COLO829 (cell line): ENCODE measurements at places on chromosomes 4 and X.

DNA sequence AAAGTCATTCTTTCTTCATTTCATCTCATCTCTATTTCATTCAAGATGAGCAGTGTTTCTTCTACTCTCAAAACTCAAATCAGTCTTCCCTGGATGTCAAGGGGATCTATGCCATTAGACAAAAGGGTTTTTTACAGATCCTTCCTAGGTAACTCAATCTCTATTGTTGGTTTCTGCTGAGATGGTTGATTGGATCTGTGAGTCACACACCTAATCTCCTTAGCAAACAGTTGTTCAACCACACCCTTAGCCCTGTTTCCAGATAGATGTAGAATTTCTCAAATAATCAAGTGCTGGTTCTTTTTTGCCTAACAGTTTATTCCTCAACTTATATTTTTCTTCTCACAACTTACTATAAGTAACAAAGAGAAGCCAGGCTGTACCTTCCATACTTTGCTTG, 200.5 kb downstream of the KDR start:
- DNase-seq, result no peak

DNA sequence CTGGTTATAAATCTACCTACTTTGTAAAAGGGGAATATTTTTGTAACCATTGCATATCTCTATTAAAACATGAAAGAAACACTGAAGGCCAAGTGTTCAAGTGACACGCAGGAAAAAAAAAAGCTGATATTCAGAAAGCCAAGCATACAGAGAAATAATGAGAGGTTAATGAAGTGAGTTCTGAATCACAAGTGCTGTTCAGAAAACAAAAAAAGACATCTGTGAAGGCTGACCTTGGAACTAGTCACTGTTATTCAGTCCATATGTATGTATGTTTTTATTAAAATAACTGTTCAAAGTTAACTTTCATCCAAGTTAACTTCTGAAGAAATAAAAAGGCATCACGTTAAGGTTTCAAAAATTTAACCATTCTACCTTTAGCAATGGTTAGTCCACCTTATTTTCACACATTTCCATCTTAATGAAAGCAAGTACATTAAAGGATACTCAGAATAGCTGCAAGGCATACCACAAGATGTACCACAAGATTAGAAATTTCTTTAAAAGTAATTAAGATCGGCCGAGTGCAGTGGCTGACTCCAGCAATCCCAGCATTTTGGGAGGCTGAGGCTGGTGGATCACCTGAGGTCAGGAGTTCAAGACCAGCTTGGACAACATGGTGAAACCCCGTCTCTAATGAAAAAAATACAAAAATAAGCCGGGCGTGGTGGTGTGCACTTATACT, 31.4 kb downstream of the SH3RF1 start:
- no peak for DNase-seq

- no peak for DNase-seq
These were observed 21.0 kb upstream of the PCYT1B start for GRCh38 chrX:24668111-24668510.

DNA sequence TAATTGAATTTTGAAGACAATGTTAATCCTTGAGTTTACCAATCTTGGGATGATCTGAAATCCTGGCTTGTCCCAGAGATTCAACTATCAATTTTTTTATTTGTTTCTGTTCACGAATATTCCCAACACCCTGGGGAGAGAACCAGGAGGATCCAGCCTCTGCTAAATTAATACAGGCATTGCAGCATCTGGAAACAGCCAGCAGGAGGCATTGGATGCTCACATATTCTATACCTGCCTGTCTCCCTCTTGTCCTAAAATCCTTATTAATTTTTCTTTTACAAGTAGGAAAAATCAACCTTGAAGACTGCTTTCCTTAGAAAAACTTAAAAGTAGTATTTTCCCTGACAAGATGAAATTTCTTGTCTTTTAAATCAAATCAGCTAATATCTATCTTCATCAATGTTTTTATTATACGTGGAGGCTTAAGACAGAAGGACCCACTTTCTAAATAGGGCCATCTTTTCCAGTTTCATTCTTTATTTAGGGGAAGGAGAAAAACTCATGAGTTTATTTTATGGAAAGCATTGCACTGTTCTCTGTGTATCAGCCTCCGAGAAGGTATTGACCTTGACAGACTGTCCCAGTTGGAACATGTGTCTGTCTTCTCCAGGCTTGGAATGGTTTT, 102.4 kb downstream of the CLNK start:
- peak; percentile 25 for DNase-seq

DNA sequence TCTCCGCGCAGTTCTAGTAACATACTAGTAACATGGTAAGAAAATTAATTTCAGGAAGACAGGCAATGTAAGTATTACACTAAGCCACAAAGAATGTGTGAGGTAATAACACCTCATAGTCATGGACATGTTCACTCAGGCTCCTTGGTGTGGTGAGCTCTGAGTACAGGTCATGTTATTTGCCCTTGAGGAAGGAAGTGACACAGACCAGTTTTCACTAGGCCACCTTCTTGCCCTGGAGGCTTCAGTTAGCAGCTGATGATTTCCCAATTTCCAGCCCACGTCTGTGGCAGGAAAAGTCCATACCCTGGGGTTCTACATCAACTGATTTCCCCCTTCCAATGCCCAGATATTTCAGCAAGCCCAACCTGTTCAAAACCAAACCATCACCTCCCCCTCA, 6.7 kb downstream of the APOO start:
- DNase-seq, result no peak

GRCh38 chr4:140426610-140427105, 790 bp downstream of the CLGN start:
- no peak for DNase-seq

- no peak for DNase-seq
These were observed 71.0 kb downstream of the IRF2 start for GRCh38 chr4:184403384-184403781.

DNA sequence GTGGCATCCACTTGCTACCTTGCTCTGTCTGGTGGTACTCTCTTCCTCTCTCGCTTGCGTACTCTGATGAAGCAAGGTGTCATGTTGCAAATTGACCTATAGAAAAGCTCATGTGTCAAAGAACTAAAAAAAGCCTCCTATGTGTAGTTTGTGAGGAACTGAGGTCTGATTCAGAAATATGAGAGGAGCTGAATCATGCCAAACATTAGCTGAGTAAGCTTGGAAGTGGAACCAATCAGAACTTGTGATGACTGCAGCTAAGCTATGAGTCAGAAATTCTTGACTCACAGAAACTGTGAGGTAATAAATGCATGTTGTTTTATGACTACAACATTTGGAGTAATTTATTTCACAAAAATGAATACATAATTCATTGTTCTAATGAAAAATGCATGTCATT, 2138.8 kb downstream of the PCDH7 start:
- DNase-seq, result peak; percentile 0

GRCh38 chr4:47674144-47674543, 163.7 kb downstream of the CORIN start:
- no peak for DNase-seq

GRCh38 chr4:184462724-184463123, 11.6 kb downstream of the IRF2 start:
- DNase-seq, result no peak
